ENCODE measurements at places on chromosomes 1 and 21.
A peak's percentile ranks its signal among the peaks of the same experiment; 100 is the strongest.

GRCh38 chr1:215128504-215128903 is 46.0 kb downstream of the KCNK2 start:
- DNase-seq, result no peak

DNA sequence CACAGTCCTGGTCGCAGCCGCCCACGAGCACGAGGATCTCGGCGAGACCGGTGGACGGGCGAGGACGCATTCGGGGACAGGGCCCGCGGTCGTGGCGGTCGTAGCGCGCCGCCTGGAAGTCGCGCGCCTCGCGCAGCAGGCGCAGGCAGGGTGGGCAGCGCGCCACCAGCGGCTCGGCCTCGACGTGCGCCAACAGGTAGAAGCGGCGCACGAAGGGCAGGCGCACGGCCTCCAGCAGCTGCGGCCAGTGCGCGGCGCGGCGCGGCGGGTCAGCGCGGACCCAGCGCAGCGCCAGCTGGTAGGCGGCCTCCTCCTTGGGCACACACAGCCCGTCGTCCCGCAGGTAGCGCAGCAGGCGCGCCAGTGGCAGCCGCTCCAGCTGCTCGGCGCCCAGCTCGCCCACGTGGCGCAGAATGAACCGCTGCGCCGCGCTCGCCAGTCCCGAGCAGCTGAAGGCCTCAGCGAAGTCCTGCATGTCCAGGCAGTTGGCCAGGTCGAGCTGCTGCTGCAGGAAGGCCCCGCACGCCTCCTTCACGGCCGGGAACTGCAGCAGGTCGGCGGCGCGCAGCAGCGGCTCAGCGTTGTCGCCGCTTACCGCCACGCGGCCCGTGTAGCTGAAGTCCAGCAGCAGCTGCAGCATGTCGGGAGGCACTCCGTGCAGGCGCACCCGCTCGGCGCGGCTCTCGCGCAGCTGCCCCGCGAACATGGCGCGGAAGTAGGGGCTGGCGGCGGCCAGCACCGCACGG is 573 bp downstream of the KLHL21 start:
- peak; percentile 62 for DNase-seq

GRCh38 chr1:198462365-198463019 is 78.0 kb downstream of the ATP6V1G3 start:
- DNase-seq, result no peak

- DNase-seq, result no peak
Observed at GRCh38 chr1:9865724-9866123, 42.0 kb upstream of the CLSTN1 start.

GRCh38 chr1:114208714-114209113 is 55.0 kb upstream of the SYT6 start:
- no peak for DNase-seq

DNA sequence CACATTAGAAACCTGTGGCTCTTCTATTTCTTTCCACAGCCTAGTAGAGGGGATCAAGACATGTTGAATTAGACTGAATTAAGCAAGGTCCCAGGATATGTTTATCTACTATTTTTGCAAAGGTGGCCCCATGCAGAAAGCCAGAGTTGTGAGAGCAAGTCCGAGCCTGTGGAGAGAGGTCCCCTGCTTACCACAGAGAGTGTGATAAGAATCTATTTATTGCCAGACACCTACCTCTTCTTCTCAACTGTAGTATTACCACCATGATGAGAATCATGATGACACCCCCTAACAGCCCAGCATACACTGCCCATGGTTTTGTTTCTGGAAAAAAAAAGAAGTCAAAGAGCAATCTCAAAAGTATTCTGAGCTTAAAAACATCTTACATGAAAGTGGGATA is 23.0 kb downstream of the SLAMF1 start:
- DNase-seq, result no peak

- DNase-seq, result no peak
Observed at GRCh38 chr1:63807046-63807445, 33.2 kb downstream of the ROR1 start.

DNA sequence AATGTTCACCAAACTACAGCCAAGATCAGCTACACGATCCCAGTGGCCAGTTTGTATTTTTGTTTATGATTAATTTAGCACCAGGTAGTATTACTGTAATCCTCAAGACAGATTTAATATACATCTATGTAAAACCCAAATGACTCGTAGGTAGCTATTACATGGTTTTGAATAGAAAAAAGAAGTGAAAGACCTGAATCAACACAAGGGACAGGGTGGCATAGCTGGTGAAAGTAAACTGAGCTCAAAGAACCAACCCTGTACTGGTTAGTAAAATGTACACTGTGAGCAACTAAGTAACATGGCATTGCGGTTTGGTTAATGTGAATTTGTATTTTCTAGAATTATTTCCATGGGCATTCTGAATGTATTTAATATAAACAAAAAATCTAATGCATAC is 8.8 kb downstream of the GPATCH2 start:
- no peak for DNase-seq

- DNase-seq, result no peak
Observed at GRCh38 chr1:101407505-101408211, 170.8 kb downstream of the S1PR1 start.

- no peak for DNase-seq
Observed at GRCh38 chr21:32710069-32710784, 17.6 kb downstream of the SYNJ1 start.
